Fibroblast of villous mesenchyme (primary cell): ENCODE measurements at places on chromosomes 11 and 22. TPM values are rescaled to one million over a fixed set of nuclear protein-coding genes. Genes with fewer than 3 reads are reported as not detected.

The NXPE4 gene
- total RNA-seq: not detected in 2 replicates

The GNG3 gene
- not detected in 2 replicates for total RNA-seq

DNA sequence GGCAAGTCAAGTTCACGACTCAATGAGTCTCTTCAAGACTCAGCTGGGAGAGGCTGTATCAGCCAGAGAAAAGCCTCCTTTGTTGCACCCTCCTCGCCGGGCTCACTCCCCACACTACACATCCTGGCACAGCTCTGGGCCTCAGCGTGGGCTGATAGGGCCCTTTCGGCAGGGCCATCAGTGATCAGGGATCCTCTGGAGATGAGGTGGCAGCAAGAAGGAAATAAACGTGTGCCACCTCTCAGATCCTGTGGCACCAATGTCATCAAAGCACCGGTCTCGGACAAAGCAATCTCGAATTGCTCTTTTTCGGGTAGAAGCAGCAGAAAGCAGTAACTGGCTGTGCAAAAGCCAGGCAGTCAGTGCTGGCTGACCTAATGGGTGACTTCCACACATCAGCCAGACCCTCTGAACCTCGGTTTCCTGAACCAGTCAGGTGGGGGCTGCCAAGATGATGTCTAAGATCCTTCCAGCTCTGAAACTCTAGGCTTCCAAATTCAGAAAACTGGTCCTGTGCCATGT is 2.1 kb downstream of the EHD1 start:
- no peak for DNase-seq

DNA sequence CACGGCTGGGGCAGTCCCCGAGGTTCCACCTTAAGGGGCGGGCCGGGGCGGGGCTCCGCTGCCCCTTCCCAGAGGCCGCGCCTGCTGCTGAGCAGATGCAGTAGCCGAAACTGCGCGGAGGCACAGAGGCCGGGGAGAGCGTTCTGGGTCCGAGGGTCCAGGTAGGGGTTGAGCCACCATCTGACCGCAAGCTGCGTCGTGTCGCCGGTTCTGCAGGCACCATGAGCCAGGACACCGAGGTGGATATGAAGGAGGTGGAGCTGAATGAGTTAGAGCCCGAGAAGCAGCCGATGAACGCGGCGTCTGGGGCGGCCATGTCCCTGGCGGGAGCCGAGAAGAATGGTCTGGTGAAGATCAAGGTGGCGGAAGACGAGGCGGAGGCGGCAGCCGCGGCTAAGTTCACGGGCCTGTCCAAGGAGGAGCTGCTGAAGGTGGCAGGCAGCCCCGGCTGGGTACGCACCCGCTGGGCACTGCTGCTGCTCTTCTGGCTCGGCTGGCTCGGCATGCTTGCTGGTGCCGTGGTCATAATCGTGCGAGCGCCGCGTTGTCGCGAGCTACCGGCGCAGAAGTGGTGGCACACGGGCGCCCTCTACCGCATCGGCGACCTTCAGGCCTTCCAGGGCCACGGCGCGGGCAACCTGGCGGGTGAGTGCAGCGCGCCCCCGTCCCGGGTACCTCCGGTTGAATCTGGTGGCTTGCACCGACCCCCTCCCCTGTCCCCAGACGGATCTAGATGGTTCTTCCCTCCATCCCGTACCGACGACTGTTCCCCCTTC is at the start of gene SLC3A2:
SLC3A2 (plus strand) TSS at position 94 of the 776 bp plus-strand sequence; CDS start at position 222, 128 bp downstream.
- peak; percentile 89 for DNase-seq

DNA sequence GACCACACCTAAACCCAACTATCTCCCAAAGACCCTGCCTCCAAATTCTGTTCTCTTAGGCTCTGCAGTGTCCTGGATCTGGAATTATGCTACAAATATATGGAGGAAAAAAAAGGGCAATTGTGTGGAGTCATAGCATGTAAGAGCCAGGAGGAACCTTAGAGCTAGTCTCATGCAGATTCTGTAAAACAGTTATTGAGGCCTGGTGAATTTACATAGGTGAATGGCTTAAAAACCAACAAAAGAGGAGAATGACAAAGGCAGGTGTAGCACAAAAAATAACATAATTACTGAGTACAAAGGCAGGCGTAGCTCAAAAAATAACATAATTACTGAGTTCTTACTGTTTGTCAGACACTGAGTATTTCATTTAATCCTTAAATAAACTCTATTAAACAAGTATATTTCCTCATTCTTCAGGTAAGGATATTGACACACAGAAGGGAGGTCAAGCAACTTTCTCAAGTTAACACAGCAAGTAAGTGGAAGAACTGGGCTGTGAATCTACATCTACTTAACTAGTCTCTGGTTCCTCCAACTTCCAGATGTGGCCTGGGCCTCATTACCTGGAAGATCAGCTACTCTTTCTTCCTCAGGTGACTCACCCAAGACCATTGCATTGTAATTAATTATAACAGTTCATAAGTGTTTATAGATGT is 938.9 kb upstream of the TENM4 start:
- DNase-seq: no peak
